ENCODE measurements at places on chromosomes 1 and 21. TPM values are rescaled to one million over a fixed set of nuclear protein-coding genes. Genes with fewer than 3 reads are reported as not detected.

FCN3 gene
- total RNA-seq, result 2.6 TPM

KIF2C gene
- total RNA-seq, result 1.4 TPM

ADAMTS4 gene
- 437 TPM for total RNA-seq

MAP1LC3C gene
- total RNA-seq, result 1.8 TPM

TNNT2 gene
- total RNA-seq, result not detected

LDLRAD2 gene
- total RNA-seq, result 0.48 TPM

LEMD1 gene
- 1.4 TPM for total RNA-seq

SLC25A44 gene
- 17.1 TPM for total RNA-seq

DPYD gene
- 41.7 TPM for total RNA-seq

- peak; percentile 98 for DNase-seq
Observed at GRCh38 chr1:2133039-2133878, 61.3 kb downstream of the FAAP20 start.

DNA sequence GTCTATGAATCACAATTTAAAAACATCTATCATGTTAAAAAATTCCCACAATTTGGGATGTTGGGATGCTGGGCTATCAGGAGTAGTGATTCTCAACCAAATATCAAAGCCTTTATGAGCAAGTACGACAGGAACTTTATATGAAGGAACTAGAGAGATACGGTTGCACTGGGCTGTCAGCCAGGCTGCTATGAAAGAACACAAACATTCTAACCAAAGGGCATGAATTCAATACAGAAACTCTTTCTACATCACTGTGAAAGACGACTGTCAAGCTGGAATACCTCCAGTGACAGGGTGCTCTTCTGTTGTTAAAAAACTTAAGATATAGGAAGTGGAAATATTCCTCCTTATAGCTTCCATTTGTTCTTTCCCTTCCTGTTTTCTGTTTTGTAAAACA, 9.8 kb downstream of the CACNA1E start:
- DNase-seq, result no peak

DNA sequence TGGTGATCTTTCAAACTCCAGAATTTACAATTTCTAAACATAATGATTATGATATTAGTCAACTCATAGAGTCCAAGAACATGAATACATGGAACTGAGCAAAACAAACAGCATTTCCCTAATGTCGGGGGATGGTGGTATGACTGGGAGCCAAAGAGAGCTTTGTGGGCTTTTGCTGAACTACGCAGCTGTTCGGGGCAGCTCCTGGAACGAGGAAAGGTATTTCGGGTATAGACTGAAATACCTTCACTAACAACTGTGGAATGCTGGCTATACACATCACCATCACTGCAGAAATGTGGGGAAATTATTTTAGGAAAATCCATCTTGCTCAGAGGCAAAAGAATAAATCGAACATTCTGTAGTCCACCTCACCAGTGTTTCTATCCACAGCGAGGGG, 30.2 kb upstream of the VPS26C start:
- DNase-seq, result no peak

DNA sequence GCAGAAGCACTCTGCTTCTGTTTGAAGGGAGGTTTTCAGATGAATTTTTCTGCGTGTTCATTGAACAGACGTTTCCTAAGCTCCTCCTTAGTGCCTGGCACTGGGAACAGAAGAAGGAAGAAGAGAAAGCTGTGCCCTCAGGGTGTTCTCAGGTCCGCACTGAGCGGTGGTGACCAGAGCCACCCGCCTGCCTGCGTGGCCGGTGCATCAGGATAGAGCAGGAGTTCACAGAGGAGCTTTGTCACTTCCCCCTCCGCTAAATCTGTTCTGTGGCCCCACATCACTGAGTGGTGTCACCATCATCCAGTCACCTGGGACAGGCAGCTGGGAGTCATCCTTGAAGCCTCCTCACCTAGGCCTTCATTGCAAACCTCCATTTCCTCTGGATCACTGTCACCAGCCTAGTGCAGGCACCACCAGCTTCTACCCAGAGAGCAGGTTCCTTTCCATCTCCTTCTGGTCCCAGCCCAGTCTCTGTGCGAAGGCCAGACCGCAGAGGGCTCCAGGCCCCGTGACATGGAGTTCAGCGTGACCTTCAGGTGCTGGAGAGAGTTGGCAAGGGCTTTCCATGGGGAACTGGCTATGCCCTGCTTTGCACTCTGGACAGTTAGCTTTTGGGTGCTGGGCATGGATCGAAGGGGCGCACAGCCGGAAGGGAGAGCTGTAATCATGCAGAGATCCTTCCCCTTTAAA, 21.7 kb downstream of the PARK7 start:
- no peak for DNase-seq

- no peak for DNase-seq
Observed at GRCh38 chr1:12188657-12189327, 22.0 kb downstream of the TNFRSF1B start.

DNA sequence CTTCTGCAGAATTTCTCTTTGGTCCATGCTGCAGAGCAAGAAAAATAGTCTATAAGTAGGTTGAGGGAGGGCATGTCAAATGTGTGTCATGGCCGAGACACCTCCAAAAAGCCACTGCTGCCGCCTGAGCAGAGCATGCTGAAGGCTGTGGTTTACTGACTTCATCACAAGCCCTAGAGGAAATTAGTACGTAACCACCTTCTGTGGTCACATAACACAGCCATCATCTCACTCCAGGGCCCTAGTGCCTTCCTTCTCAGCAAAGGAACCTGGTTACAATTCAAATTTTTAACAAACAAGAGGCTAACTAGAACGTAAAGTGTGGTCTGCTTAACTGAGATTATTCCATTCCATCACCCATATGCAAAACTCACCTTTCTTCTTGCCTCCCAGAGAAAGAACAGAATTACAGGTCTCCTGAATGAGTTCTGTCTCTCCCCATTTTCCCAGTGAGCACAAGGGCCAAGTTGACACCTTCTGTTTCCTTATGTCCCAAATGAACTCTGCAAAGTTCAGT, at the start of gene PTPN22:
Gene PTPN22, minus strand, starts transcription at position 116 of the 517 bp plus-strand sequence.
- DNase-seq, result no peak

GRCh38 chr1:209412036-209412435, 171.5 kb upstream of the CAMK1G start:
- no peak for DNase-seq

DNA sequence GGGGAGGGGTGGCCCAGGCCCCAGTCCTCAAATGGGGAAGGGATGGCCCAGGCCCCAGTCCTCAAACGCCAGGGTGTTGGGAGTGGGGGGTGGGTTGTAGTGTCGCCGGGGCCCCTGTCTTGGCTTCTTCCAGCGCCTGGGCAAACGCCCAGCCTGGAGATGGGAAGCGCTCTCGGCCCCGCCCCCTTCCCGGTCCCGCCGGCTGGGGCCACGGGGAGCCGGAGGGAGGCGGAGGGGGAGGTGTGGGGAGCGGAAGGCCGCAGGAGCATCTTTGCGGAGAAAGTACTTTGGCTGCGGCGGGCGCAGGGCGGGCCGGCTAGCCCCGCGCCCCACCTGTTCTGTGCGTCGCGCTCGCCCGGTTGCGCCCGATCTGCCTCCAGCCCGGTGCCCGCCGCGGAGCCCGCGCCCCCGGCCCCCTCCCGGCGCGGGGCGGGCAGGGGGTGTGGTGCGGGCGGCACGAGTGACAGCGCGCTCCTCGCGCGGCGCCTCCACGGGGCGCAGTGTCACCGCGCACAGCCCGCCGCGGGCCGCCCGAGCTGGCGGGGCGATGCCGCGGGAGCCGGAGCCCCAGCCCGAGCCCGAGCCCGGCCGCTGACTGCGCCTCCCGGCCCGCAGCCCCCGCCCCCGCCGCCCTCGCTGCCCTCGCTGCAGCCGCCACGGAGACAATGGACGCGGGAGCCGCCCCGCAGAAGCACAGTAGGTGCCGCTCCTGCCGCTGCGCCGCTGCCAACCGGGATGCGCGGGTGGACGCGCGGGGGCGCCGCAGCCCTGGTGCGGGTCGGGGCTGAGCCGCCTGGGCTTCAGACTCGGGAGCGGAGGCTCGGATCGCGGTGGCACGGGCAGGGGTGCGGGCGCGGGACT, 31.1 kb upstream of the PEX10 start:
- DNase-seq, result no peak

DNA sequence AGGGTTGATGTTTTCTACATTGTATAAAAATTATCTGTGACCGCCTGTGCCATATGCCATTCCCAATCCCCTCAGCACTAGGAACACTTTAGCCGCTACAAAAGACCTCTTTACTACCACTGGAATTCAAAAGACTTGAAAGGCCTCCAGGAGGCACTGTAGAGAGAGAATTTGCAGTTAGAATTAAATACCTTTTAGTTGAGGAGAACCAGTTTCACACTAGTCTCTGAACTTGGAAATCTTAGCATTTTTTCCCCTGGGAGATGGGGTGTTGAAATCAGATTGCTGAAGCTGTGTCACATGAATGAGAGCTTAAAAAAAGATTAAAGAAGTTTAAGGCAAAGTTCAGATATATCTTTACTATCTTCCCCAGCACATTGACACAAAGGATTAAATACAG, 291.0 kb downstream of the ADGRL2 start:
- no peak for DNase-seq

- no peak for DNase-seq
Observed at GRCh38 chr1:85314726-85315125, 38.3 kb upstream of the BCL10 start.

GRCh38 chr1:110475362-110476027, 24.5 kb downstream of the PROK1 start:
- DNase-seq, result no peak

DNA sequence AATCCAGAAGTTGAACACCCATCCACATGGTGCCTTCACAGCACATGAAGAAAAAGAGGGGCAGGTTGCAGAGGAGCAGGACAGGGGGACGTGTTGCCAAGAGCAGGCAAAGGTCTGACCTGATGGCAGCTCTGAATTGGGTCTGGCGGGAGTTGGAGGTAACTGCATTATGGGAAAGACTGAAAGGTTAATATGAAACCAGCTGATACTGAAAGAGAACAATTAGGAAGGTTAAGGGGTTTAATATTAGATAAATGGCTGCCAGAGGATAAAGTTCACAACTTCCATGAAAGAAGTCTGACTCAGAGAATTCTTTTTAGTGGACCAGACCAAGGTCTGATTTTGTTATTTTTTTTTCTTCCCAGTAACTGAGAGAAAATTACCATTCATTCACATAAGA, 76.1 kb downstream of the CD58 start:
- no peak for DNase-seq

DNA sequence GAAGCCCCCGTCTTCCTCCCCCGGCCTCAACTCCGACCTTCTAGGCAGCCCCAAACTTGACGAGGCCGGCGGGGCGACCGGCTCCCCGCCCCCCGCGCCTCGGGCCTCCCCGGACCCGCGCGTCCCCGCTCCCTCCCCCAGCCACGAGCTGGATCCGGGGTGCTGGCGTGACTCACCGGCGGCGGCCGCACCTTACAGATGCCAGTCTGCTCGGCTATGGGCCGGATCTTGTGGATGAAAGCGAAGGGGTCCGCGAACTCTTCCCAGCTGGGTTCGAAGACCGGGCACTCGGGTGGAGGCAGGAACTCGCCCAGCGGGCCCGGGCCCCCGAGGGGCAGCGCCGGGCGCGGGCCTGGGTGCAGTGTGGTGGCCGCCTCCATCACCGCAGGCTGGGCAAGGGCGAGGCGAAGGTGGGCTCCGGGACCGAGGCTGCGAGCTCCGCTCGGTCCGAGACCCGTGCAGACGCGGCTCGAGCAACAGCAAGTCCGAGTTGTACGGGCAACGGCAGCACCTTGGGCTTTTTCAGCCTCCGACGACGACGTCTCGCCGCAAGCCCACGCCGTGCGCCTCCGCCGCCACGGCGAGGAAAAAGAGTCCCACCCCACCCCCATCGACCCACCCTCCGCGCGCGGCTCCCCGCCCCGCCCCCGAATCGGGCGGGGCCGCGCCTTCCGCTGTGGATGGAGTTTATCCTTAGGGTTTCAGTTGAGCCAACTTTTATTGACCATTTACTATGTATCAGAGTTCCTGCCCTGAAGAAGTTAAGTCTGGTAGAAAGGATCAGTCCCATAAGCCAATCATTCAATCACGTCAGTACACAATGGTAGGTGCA, at the start of gene KDM5B:
Gene KDM5B, minus strand, starts transcription at position 496 of the 832 bp plus-strand sequence. Its CDS starts 116 bp downstream, at position 380.
- peak; percentile 87 for DNase-seq

DNA sequence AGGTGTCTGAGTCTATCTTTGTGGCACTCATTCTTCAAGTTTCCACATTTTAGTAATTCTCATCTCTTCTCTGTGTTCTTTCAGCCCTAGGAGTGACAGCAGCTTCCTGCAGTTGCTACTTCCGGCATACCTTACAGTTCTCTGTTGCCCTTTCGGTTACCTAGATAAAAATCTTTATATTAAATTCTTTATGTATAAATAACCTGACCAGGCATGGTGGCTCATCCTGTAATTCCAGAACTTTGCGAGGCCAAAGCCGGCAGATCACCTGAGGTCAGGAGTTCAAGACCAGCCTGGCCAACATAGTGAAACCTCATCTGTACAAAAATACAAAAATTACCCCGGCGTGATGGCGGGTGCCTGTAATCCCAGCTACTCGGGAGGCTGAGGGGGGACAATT, 62.9 kb downstream of the CDKN2C start:
- DNase-seq, result no peak

GRCh38 chr1:211804915-211805314, 25.6 kb downstream of the LPGAT1 start:
- DNase-seq, result no peak

- no peak for DNase-seq
Observed at GRCh38 chr1:7401814-7402547, 369.1 kb upstream of the VAMP3 start.

GRCh38 chr1:73576083-73576482, 621.9 kb downstream of the LRRIQ3 start:
- no peak for DNase-seq

GRCh38 chr21:42040411-42041180, 30.4 kb upstream of the ZBTB21 start:
- no peak for DNase-seq

GRCh38 chr1:92096317-92096716, 16.2 kb downstream of the BTBD8 start:
- DNase-seq, result no peak

GRCh38 chr1:94215955-94216354, 21.4 kb downstream of the ARHGAP29 start:
- no peak for DNase-seq

- peak; percentile 71 for DNase-seq
Observed at GRCh38 chr1:161207173-161207572, 5.0 kb downstream of the NDUFS2 start.

DNA sequence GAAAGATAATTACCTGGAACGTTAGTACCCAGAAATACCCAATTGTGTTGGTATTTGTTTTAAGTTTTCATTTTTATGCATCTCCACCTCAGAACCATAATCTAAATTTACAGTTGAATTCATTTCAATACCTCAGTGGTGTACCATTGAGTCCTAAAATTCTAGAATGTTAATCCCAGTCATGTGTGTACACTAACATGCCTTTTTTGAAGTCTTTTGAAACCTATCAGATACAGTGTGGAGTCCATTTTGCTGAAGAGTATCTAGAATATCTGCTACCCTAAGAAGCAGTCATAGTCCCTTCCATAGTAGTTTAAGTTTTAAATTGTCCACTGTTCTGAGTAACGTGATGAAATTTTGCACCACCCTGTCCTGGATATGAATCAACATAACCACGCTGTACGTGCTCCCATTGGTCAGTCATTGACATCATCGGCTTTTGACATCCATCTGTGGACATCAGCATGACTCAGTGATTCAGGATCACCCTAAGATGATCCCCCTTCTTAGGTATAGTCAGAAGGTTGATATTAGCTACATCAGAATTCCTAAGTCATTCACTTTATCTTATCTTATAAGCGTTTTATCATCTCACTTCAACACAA, 7.5 kb upstream of the ASH1L start:
- no peak for DNase-seq

GRCh38 chr21:16851054-16851453, 661.8 kb upstream of the CXADR start:
- DNase-seq, result no peak

Measured in ovary (tissue), 10 donors.